ENCODE measurements at places on chromosomes 6 and 20. TPM values are rescaled to one million over a fixed set of nuclear protein-coding genes. Genes with fewer than 3 reads are reported as not detected.

DNA sequence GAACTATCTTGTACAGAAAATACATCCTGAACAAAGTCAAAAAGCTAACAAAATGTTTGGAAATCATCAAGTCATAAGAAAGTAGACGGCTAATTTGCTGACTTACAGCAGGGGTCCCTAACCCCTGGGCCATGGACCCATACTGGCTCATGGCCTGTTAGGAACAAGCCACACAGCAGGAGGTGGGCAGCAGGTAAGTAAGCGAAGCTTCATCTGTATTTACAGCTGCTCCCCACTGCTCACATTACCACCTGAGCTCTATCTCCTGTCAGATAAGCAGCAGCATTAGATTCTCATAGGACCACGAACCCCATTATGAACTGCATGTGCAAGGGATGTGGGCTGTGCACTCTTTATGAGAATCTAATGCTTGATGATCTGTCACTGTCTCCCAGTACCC, 115.5 kb downstream of the CDK19 start:
- no peak for DNase-seq

DNA sequence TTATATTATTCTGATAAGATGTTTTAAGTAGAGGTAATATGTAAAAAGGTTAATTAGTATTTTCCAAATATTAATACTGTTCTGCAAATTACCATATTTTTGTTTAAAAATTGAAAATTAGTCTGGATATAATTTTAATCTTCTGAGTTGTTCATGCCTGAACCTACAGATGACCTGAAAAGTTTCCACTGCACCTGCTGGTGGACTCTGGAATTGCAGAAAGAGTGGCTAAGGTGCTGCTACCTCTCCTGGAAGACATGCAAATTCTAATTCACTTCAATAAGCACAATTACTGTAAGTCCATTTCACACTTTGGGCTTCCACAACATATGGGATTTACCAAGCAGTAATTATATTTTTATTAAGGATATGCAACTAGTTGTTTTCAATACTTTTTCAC, 77.7 kb upstream of the OLIG3 start:
- no peak for DNase-seq

Gene NR2E1
- total RNA-seq: not detected

Gene SLC17A4
- total RNA-seq: not detected

Gene DEFB126
- not detected for total RNA-seq
